ENCODE measurements at places on chromosomes 7 and 10.

GRCh38 chr10:112126901-112127300, 56.7 kb downstream of the GPAM start:
- no peak for DNase-seq

DNA sequence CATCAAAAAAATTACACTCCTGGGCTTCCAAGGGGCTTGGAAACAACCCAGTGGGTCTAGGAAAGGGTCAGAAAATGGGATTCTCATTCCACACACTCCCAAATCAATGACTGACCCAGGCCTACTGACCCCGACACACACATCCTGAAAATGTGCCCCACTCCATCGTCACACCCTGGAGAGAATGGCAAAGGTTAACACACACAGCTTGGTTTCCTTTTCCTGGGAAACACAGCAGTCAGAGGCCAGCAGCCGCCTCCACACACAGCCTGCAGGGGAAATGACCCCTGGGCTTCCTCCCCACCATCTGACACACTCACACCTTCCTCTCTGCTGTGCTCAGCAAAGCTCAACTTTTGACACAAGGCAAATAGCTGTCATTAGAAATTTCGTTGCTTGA, 42.9 kb downstream of the SH3PXD2A start:
- no peak for DNase-seq

DNA sequence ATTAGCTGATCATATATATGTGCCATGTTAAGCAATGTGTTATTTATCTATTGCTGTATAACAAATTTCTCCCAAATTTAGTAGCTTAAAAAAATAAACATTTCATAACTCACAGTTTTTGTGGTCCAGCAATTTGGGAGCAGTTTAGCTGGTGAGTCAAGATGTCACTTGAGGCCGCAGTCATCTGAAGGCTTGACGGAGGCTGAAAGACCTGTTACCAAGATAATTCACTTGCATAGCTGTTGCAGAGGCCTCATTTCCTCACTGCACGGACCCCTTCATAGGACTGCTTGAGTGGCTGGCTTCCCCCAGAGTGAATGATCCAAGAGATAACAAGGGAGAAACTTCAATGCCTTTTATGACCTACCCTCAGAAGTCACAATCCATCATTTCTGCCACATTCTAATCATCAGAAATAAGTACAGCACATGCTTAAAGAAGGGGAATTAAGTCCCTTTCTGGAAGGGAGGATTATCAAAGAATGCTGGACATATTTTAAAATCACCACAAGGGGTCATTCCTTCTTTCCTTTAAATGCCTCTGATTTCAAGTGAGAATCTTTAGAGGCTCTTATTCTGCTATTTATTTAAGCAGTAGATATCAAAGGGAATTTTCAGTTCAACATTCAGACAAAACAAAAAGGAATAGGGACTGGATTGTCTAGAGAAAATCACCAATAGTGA, 10.5 kb upstream of the SRPK2 start:
- no peak for DNase-seq

DNA sequence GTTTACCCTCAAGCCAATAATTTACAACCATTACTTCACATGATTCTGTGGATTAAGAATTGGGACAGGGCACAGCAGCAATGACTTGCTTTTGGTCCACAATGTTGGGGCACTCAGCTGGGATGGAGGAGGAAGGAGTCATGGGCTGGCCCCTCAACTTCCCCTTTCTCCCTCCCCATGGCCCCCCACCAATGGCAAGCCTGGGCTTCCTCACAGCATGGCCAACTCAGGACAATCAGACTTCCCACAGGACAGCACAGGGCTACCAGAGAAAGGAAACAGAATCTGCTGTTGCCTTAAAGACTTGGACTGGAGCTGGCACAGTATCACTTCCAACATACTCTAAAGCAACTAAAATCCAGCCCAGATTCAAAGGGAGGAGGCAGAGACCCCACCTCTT, 160.7 kb downstream of the PTPN20 start:
- DNase-seq: no peak

DNA sequence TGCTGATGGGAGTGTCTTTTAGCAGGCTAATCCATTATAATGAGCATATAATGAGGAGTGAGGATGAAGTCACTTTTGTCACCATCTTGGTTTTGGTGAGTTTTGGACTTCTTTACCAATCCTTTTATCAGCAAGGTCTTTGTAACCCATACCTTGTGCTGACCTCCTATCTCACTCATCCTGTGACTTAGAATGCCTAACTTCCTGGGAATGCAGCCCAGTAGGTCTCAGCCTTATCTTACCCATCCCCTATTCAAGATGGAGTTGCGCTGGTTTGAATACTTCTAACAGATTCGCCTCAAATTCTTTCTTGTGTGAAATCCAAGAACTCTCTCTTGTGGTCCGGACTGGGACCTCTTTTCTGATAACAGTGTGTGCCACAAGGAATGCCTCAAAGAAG, 253.1 kb upstream of the CACNA2D1 start:
- DNase-seq: no peak

GRCh38 chr10:44974082-44974627, 4.5 kb downstream of the DEPP1 start:
- no peak for DNase-seq

GRCh38 chr7:26376175-26376917, 84.7 kb downstream of the SNX10 start:
- no peak for DNase-seq

Data from brain microvascular endothelial cell (primary cell).